ENCODE measurements at places on chromosomes 5 and 9.

DNA sequence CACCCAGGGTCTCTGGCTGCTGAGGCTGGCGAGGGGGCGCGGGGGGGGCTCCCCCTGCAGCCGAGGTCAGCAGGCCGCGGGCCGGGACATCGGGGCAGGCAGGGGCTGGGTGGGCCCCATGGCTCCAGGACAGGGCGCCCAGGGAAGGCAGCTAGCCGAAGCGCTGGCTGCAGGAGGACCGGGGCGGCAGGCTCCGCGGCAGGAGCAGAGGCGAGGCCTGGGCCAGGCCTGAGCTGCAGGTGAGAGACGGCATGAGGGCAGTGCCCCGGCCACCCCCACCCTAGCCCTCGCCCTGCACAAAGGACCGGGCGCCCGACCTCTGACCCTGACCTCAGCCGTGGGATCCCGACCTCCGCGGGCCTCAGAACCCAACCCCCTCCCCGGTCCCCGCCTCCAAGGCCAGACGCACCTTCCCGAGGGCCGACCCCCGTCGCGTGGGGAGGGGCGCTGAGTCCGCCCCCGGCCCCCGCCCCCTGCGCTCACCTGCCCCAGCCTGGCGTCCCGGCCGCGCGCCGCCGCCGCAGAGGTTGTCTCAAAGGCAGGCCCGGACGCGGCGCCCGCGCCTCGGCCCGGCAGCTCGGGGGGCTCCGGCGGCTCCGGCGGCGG lies 431 bp downstream of the RNF208 start:
- DNase-seq: no peak

GRCh38 chr5:180135128-180135955 lies 63.8 kb upstream of the RNF130 start:
- DNase-seq: peak; percentile 57

DNA sequence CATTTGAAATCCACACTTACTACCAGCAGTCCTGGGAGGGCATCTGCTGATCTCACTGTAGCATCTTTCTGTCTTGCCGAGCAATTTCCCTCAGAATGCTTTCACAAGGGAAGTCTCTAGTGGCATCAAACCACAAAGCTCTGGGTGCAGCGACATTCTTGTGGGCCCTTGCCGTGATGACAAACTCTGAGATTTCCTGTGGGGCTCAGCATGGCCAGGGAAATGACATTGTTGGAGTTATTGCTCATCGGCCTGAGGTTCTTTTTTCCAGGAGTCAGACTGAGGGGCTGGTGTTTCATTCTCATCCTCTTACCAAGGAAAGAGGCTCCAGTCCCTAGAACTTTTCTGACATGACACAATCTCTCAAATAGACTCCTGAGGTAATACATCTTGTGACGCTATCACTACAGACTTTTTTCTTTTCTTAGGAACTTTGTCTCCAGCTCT lies 51.4 kb downstream of the PFDN1 start:
- no peak for DNase-seq

GRCh38 chr5:32726086-32726557 lies 15.0 kb downstream of the NPR3 start:
- no peak for DNase-seq

GRCh38 chr5:65021527-65022226 lies 252.9 kb downstream of the CWC27 start:
- no peak for DNase-seq

DNA sequence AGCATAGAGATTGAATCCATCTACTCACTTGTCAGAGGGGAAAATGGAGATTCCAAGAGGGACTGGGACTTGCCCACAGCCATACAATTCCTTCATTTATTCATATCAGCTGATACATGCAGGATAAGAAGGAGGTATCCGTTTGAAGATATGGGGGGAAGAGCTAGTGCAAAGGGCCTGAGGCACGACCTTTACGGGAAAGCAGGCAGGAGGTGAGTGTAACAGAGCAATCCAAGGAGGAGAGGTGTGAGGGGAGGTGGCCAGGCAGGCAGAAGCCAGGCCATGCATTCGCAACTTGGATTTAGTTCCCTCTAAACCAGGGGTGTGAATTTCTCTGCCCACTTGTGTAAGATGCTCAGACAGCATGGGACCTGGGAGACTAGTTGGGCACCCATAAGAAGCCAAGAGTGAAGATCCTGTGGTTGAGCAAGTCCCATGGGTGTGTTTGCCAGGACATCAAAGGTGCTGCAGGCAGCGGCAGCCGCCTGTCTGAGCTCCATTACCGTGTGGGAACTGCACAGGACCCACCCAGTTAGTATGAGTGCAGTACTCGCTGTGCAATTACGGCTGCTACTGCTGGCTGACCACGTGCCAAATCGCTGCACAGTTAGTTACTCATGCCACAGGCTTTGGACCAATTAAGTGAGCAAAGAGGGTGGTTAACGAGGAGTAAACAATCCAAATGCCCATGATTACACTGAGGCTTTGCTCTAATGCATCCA lies 31.4 kb upstream of the FAT2 start:
- DNase-seq: no peak

- no peak for DNase-seq
Observed at GRCh38 chr5:175001876-175002645, 277.7 kb downstream of the MSX2 start.

GRCh38 chr9:99092643-99093491 lies 12.0 kb upstream of the TGFBR1 start:
- DNase-seq: no peak

GRCh38 chr5:91434348-91434747 lies 51.2 kb upstream of the ARRDC3 start:
- DNase-seq: no peak

DNA sequence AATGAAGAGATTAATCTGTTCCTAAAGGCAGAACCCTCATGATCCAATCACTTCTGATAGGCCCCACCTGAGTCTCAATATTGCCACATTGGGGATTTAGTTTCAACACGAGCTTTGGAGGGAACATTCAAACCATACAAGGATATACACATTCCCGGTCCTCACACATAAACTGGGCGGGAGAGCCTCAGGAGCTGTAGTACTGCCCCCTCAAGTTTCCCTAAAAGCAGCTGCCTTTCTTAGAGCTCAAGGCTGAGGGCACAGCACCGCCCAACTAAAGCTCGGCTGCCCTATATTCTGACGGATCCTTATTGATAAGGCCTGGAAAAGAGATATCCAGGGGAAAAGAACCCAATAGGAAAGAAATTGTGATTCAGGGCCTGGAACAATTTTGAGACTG lies 83.0 kb downstream of the GADD45G start:
- DNase-seq: no peak

GRCh38 chr5:91187032-91187431 lies 196.1 kb downstream of the ARRDC3 start:
- no peak for DNase-seq

GRCh38 chr5:136309932-136310598 lies 55.3 kb downstream of the TRPC7 start:
- DNase-seq: no peak

DNA sequence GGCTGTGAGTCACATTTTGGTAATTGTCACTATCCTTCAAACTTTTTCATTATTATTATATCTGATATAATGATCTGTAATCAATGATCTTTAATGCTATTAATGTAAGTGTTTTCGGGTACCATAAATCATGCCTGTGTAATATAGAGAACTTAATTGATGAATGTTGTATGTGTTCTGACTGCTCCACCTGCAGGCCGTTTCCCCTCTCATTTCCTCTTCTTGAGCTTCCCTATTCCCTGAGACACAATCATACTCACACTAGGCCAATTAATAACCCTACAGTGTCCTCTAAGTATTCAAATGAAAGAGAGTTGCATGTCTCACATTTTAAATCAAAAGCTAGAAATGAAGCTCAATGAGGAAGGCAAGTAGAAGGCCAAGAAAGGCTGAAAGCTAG lies 420.9 kb upstream of the SGCD start:
- DNase-seq: no peak

DNA sequence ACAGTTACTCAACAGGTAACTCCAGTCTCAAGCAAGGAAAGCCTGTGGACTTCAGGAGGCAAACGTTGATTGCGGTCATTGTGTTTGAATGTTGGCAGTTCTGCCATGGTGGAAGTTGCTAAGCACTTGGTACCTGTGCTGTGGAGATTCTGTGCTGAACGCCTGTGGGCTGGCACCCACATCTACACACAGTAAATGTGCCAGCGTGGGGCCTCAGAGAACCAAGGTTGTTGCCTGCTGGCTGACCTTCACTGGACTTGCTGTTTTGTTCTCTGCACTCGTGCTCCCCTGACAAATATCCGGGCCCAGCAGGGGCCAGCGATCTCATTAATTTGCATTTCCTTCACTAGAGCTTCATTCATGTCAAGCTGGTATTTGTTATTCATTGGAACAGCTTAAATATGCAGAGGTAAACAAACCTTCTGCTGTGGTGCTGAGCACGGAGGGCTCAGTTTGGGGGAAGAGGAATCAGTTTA lies 141.8 kb downstream of the PRKACG start:
- DNase-seq: no peak

DNA sequence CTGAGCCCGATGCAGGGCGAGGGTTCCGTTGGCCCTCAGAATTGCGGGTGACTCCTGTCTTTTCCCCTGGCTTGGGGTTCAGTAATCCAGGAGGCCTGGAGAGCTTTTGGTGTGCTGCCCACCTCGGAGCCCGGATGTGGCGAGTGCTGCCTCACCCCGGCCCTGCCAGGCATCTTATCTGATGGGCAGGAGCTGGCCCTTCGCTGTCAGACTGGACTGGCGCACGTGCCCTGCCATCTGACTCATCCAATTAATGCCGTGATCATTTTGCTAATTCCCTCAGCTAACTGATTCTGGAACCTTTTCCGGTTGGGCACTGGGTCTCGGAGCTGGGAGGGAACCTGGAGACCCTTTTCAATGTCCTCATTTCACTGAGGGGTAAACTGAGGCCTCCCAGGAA lies 34.6 kb downstream of the RXRA start:
- no peak for DNase-seq

- DNase-seq: no peak
Observed at GRCh38 chr5:10801931-10802666, 41.1 kb upstream of the DAP start.

GRCh38 chr5:100676817-100677631 lies 141.8 kb downstream of the FAM174A start:
- no peak for DNase-seq

DNA sequence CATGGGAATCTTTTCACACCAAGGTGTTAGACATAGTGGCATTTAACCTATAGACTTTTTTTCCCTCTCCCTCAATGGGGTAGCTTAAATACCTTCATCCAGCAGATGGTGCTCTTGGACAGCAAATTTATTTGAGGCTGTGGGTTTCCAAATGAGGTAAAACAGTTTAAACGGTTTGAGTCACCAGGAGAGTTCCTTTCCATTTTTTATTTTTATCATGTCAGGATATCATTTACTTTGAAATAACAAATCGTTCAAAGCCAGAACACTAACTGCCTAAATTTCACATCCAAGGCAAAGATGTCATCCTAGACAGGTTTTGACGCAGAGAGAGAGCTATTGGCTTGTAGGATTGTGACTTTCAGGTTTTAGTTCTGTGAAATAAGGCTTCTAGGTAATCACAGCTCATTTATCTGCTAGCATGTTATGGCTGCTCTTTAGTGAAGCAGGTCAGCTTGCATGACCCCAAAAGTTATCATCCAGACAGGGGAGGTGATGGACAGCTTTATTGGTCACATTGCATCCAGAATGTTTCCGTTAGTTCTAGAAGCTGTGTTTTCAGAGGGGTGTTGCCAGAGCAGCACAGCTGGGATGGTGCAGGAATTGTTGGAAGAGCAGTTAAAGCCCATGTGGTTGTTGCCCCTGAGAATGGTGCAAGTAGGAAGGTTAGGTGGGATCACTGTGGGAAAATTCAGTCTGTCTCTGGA lies 69.8 kb downstream of the KDM4C start:
- DNase-seq: no peak

GRCh38 chr9:130735566-130735965 lies 42.0 kb downstream of the EXOSC2 start:
- DNase-seq: no peak

DNA sequence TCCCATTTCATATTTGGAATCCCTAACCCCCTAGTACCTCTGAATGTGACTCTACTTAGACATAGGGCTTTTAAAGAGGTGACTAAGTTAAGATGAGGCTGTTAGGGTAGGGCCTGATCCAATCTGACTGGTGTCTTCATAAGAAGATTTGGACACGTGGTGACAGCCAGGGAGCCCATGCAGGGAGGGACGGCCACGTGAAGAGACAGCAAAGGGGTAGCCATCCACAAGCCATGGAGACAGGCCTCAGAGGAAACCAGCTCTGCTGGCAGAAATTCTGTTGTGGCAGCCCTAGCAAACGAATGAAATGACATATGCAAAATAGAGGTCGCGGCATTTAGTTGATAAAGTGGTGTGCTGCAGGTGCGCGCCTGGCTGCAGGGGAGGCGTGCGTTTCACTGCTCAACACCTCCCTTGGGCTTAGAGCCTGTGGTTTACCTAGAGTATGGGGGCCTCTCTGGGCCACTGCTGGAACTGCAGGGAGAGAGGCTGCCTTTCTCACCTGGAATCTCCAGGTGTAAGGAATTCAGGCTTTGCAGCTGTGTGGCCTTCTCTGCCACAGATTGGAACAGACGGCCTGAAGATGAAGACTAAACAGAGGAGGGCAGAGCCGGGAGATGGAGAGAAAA lies 7.1 kb upstream of the AFAP1L1 start:
- no peak for DNase-seq

DNA sequence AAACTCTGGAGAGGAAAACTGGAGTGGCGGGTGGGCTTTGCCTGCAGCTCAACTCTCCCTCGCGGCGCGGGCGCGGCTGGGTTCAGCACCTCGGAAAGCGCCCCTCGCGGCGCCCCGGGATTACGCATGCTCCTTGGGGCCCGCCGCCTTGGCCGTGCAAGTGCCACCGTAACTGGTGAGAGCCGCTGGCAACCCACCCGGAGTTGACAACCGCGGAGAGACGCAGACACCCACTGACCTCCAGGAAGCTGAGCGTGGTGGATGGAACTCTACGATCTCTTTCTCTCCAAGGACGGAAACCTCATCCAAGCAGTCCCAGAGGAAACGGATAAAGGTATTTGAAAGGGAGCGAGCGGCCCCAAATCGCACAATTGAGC lies 194 bp upstream of the RXFP3 start:
- DNase-seq: no peak

- no peak for DNase-seq
Observed at GRCh38 chr5:149133795-149134777, 7.2 kb upstream of the ABLIM3 start.

All from coronary artery (tissue), 2 donors.